ENCODE measurements at places on chromosomes 7 and 10.

DNA sequence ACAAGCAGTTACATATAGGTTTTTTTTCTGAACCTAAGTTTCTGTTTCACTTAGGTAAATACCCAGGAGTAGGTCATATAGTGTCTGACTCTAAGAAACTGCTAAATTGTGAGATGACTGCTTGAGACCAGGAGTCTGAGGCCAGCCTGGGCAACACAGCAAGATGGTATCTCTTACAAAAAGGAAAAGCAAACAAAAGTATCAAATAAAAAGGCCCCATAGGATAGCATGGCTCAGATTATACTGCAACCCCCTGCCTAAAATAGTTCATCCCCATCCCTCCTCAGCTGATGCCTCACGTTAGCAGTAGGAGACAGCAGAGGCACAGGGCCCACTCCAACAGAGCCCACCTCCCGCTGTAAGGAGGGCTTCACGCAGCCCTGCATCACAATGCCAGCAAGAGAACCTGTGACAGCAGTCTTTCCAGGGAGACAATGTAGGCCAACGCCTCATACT lies 90.3 kb downstream of the SRPK2 start:
- DNase-seq = no peak

GRCh38 chr10:6165221-6165725 lies 37.5 kb upstream of the PFKFB3 start:
- DNase-seq = no peak

DNA sequence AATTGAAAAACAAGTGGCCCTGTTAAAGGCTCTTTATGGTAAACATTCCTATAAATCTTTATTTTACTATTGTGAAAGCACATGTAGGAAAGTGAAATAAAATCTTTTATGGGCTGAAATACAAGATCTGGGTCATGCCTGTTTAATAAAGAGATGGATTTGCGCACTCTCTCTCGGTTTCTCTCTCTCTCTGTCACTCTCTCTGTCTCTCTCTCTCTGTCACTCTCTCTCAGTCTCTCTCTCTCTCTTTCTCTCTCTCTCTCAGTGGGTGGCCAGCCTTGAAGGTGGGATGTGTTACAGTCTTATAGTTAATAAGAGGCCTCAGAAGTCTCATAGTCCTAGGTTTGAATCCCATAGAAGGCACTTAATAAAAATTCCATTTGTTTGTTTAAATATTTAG lies 2.4 kb downstream of the TAC1 start:
- no peak for DNase-seq

GRCh38 chr10:62052276-62052675 lies 150.8 kb downstream of the ARID5B start:
- DNase-seq = no peak

DNA sequence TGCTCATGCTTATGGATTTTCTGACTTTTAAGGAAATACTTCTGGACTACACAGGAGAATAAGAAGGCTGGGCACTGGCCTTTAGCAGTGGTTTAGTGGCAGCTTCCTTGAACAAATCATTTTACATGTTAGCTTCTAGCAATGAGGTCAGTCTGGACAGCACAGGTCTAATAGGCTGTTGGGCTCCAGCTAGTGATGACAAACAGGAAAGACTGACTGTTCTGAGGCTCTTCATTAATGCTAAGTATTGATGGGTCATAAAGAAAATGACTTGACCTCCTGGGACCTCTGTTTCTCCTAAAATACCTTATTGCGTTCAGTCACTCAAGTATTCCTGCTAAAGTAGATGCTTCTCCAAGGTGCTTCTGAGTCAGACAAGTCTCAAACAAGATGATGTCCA lies 4.9 kb upstream of the RHOBTB1 start:
- no peak for DNase-seq

GRCh38 chr10:8910314-8910713 lies 855.8 kb downstream of the GATA3 start:
- DNase-seq = no peak

GRCh38 chr10:70925377-70926225 lies 37.2 kb upstream of the PCBD1 start:
- DNase-seq = peak; percentile 33

GRCh38 chr10:74681917-74682627 lies 144.3 kb upstream of the KAT6B start:
- DNase-seq = no peak

DNA sequence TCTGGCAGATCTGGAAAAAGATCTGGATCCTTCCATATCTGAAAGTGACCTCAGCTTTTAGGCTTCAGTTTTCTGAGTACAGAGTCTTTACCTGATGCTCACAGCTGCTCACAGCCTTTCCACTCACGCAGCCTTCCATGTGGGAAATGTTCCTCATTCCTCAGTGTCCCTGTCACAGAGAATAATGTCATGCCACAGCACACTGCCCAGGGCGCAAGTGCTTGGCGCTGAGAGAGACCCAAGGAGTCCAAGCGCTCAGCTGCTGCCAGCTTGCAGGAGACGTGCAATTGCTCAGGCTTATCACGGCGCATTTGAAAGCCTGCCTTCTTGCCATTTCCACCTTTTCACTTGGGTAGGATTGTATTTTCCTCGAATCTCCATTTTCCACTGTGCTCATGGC lies 271.9 kb upstream of the MKI67 start:
- no peak for DNase-seq

- no peak for DNase-seq
Observed at GRCh38 chr10:78931321-78932053, 137.3 kb upstream of the ZMIZ1 start.

DNA sequence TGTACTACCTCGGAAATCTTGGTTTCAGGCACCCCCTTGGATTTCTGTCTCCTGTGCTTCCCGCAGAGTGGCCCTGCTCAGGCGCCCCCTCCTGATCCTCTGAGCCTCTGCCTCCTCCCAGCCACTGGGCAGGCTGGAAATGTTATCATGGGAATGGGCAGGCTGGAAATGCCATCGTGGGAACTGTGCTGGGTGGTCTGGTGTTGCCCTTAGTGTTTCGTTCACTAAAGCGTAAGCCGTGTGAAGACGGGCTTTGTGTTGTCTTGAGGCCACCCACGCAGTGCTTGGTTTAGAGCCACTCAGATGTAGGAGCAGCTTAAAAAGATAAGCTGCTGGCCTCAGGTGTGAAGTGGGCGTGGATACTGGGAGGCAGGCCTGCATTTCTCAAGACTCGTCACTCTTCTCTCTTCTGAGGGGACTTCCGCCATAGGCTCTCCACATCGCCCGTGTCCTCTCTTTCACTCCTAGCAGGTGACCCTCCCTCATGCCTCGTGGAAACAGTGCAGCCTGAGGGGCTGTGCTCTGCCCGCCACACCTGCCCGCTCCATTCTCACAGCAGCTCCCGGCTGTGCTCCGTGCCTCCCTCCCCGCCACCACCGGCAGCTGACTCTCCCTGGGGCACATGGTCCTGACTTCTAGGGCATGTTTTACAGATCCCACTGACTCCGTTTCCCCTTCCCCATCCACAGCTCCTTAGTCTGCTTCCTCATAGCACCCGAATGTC lies 28.5 kb downstream of the PPP2R2D start:
- no peak for DNase-seq

DNA sequence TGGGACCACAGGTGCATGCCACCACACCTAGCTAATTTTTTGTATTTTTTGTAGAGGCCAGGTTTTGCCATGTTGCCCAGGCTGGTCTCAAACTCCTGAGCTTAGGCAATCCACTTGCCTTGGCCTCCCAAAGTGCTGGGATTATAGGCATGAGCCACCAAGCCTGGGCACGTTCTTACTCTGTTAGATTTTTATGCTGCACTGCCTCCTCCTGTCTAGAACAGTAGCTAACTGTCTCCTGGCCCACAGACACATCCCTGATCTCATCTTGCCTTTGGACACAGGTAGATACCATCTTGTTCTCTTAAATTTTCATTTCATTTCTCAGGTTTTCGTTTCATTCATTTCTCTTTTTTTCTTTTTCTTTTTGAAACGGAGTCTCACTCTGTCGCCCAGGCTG lies 41.1 kb downstream of the BLVRA start:
- no peak for DNase-seq

- no peak for DNase-seq
Observed at GRCh38 chr7:33048257-33048656, 14.3 kb downstream of the NT5C3A start.

DNA sequence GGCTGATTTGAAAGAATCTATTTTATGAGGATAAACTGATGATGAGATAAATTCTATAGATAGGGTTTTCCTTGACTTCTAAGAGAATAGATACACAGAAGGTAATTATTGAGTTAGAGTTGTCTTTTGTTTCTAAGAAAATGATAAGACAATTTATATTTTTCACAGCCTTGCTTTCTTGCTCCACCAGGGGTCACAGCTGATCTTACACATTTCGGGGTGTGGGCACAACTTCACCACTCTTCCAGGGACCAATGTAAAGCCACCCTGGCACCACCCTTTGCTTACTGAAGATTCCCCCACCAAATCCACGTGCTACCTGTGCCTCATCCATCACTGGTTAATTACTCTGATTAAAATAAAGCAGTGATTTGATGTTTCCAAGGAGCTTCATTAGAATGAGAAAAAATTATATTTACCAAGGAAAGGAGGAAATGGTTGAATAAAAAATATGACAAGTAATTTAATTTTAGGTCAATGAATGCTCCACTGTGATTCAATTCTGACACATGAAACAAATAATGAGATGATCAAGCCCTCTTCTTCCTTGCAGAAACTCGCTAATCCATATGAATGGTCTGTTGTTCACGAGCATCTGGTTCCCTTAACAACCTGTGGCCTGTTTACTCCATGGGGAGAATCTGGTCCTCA lies 177.3 kb upstream of the TNS3 start:
- no peak for DNase-seq

DNA sequence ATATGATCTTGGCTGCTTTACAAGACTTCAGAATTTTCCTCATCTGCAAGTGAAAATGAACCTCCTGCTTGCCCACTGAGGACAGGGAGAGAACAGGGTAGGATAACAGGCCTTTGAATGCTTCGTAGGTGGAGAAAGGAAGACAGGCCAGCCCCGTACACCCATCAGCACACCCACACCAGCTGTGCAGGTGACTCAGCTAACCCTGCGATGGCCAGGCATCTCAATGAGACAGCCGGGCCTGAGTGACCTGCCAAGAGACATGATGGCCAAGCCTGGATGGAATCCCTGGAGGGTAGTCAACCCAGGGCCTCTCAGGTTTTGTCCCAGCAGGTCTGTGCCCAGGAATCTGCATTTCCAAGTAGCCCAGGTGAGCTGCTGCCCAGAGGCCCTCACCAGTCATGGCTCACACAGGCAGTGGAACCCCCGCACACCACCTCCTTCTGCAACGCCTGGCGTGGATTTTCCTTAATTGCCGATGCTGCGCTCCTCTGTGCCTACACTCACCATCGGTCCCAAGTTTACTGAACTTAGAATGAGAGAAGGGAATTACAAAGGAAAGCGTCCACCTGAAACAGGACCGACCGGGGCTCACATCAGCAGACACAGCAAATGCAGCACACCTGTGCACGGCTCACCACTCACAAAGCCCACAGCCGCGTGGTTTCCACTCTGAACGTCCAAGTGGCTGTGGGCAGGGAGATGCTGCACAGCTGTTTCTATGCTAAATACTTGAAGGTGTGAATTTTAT lies 163.7 kb downstream of the DIP2C start:
- no peak for DNase-seq

DNA sequence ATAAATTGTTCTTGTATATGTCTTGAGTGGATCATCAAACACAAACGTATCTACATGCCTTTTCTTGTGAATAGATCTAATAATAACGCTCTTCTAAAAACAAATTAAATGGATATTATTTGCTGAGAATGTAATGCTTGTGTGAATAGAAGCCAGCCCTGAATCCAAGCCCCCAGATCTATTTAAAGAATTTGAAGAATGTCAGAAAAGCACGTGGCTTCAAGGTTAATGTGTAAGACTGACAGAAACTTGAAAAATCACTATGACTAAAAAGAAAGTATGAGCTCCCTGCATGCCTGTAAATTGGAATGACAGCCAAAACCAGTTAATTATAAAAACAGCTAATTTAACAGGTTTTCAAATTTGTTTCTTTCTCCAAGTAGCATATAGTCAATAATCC lies 43.2 kb upstream of the ATRNL1 start:
- DNase-seq = no peak
